ENCODE measurements at places on chromosomes 16 and 17. TPM values are rescaled to one million over a fixed set of nuclear protein-coding genes. Genes with fewer than 3 reads are reported as not detected.

Gene GSE1
- 208 TPM for total RNA-seq

Gene PRKCB
- 16.5 TPM for total RNA-seq

Gene ELMO3
- total RNA-seq = 0.51 TPM

Gene IRF8
- total RNA-seq = 48.9 TPM

Gene SMPD3
- total RNA-seq = 0.38 TPM

Gene LHX1
- not detected for total RNA-seq

Gene CDRT15L2
- not detected for total RNA-seq

Gene TTLL6
- not detected for total RNA-seq

Gene COG8
- 40.1 TPM for total RNA-seq

Gene SCGB1C2
- not detected for total RNA-seq

Data from subcutaneous adipose tissue (tissue), 4 donors.